NCI-H187 (cell line): ENCODE measurements at places on chromosomes 6 and 20.
A peak's percentile ranks its signal among the peaks of the same experiment; 100 is the strongest.

- no peak for DNase-seq
Observed at GRCh38 chr6:56916849-56917551, 37.9 kb upstream of the BEND6 start.

DNA sequence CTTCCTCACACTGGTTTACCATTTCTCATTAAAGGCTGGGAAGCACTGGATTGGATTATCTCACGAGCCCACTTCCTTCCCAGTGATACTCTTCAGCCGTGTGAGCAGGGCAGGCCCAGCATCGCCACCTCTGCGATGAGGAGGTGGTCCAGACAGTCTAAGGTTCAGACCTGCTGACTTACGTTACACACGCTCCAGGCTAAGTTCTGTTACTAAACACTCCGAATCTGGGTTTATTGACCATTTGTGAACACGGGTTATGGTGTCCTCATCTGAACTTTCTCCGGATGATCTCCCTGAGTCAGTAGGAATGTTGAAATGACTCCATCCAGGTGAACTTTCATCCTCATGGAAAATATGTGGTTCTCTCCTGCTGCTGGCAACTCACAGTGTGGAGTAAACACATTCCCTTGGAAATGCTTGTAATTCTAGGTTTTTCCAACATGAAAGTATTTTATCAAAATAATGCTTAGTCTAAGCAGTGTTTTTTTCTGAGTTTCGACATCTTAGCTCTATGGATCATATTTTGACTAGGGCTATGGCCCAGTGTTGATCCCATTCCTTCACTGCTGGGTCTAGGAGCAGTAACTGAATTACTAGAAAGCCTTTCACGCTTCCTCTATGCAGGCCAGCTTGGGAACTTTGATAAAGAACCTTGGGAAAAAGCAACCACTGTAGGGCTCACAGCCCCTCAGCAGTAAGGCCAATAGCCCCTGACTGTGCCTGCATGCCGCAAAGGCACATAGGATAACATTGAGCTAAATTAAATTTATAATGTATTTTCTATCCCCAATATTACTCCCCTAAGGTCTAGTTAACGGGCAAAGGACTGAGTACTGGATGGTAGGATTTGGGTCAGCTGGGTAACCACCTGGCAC, 37.7 kb upstream of the PXDC1 start:
- no peak for DNase-seq

DNA sequence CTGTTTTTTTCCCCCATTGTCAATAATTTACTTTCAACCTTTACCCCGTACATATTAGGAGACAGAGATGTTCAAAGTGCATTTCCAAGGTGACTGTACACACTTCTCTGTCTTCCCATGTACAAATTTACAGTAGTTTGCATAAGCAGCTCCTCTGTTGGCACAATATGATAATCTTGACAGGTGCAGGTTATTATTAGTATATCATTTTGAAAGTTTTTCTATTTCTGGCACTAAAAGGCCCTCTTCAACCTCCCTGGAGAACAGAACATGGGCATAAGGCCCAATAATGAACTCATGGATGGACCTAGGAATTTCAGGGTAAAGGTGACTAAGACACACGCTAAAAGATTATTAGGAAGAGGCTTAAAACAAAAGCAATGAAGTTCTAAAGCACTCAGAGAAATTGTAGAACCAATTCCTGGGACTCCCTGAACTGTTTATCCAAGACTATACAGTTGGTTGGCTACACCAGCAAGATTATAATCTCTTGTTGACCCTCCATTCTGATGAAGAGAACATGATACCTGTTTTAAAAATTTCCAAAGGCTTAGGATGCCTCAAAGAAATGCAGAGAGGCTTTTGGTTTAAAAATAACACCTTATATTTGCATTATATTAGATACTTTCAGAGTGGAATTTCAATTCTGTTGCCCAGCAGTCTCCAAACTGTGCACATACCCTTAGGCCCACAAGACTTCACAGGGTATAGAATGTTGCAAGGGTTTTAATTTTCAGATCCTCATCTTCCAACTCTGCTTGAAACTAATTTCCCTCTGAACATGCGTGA, 1.1 kb downstream of the AIG1 start:
- DNase-seq, result no peak

DNA sequence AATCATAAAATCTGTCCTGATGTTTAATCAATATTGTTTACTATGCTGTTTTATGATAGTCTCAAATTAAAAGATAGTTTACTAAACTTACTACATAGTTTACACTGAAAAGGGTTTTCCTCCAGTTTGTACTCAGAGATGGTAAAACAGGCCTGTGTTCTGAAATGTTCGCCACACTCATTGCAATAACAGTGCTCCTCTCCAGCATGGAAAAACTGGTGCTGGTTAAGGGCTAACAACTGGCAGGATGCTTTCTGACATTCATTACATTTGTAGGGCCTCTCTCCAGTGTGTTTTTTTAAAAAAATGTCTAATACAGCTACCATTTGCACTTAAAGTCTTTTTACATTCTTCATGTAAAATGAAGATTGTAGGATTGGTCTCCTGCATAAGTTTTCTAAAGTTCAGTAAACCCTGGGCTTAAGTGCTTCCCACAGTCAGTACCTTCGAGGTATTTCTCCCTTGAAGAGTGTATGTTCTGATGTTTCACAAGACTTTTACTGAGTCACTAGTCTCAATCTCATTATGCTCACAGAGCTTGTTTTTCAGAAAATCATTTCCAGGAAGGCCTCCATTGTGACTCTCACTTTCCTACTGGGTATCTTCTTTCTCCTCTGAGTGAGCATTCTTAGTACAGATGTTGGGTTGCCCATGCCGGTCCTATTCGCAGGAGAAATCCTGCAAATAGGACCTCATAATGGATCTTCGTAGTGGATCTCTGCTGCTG, 8.7 kb upstream of the ZSCAN12 start:
- DNase-seq, result no peak

DNA sequence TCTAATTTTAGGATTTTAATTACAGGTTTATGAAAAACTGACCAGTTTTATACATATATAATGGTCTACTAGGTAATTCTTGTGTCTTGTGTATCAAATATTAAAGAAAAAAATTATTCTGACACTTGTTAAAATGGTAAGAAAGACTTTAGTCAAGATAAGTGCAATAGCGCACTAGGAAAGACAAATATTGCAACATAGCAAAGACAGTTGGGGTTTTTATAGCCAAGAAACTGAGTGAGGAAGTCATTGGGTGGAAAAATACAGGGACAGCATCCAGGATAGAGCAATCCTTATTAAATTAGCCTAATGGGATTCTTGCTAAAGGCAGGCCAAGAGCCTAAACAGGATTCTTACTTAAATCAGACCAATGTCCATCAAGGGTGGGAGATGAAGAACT, 71.1 kb downstream of the ROS1 start:
- no peak for DNase-seq

DNA sequence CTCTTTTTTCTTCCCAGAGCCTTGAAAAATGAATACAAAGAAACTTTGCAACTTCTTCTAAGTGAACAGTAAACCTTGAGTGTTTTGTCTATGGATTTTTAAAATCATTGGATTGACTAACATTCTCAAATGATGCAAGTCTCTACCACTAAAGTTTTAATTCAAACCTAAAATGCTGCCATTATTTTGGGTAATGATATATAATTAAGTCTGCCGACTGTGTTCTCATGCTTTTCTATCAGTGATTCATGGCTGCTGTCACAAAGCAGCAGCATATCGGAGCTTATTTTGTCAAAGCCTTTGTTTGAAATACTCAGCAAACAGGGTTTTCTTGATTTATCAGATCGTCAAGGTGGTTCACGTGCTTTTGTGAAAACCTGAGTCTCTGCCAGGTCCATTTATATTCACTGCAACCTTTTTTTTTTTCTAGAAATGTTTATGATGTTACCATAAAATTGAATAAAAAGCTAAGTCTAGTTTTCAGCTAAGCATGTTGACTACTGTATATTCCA, 96.3 kb downstream of the GJA1 start:
- DNase-seq, result no peak

DNA sequence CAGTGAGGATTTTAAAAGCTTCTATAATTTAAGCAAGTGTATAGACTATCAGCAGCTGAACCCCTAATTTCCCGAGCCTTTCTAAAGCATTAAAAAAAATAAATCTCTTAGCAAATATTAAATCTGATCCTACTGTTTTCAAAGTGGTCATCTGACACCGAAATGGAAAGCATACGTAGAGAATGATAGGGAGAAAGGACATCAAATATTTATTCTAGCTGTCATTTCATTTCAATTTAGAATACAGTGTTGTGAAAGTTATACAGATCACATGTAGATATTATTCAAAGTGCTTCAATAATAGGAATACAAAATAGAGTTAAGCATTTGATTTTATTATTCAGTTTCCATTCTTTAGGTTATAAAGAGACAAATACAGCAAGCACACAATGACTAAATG, 61.9 kb upstream of the PKIB start:
- DNase-seq, result no peak

DNA sequence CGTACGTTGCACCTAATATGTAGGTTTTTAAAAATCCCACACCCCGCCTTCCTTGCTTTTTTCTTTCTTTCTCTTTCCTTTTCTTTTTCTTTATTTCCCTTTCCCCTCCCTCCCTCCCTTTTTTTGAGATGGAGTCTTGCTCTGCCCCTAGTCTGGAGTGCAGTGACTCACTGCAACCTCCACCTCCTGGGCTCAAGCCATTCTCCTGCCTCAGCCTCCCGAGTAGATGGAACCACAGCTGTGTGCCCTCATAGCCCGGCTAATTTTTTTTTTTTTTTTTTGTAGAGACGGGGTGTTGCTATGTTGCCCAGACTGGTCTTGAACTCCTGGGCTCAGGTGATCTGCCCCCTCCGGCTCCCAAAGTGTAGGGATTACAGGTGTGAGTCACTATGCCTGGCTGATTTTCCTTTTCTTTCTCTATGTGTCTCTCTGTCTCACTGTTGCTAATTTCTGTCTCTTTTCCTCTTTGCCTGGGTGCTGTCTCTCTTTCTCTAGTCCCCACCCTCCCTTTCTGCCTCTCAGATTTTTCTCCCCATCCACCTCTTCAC, 61.2 kb downstream of the SRC start:
- DNase-seq, result no peak

GRCh38 chr6:165819394-165819793, 156.4 kb upstream of the PDE10A start:
- no peak for DNase-seq

- no peak for DNase-seq
Observed at GRCh38 chr6:157607317-157608109, 215.5 kb upstream of the SNX9 start.

GRCh38 chr6:3457710-3458602, 1.1 kb upstream of the SLC22A23 start:
- peak; percentile 31 for DNase-seq

- no peak for DNase-seq
Observed at GRCh38 chr20:17061715-17062114, 165.1 kb upstream of the PCSK2 start.

DNA sequence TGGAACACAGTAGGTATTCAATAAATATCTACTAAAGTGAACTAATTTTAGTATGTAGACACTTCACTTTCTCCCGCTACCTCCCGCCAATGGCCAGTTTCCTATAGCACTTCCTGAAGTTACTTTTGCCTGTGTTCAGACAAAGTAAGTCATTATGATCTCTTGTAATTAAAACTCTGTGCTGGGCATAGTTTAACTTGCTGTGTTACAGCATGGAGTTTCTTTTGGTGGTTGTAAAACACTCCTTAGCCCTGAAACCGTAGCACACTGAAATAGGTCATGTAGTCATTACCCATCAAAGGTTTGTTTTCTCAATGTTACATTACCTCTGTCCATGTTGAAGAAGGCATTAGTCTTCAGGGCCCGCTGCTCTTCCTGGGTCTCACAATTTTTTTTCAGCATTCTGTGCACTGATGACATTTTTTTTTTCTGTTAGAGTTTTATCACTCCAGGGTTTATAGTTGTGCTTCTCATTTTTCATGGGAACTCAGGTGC, 54.0 kb upstream of the CENPW start:
- DNase-seq, result no peak

GRCh38 chr20:53176134-53176533, 204.0 kb downstream of the TSHZ2 start:
- no peak for DNase-seq
